ENCODE measurements at places on chromosomes 3 and 15.

DNA sequence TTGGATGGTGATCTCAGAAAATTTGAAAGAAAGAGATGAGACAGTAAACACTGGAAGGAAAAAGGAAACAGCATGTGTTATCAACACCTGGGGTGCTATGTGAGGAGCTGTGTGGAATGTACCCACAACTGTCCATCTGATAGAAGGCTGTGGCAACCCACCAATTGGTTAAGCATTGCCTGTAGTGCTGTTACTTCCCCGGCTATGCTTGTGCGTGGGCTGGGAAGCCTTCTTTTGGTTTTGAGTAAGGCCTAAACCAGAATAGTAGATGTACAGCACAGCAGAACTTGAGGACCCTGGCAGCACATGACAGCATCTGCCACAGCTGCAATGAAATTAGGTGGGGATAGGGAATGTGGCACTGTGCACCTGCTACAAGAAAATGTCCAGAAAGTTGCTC lies 184.5 kb downstream of the FHIT start:
- DNase-seq = no peak

DNA sequence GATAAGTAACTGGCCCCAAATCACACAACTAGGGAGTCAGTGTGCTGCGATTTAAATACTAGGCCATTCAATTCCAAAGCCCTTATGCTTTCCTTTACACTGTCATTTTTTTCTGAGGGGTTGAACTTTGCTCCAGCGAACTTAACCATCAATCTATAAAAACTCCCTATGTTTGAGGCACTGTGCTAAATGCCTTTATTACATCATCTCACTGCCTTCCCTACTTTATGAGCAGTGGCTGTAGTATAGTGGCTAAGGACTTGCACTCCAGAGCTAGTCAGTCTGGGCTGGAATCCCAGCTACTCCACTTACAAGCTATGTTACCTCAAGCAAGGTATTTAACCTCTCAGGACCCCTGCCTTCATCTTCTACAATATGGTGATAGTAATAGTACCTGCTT lies 26.9 kb upstream of the WDR72 start:
- no peak for DNase-seq

GRCh38 chr3:21750831-21751391 lies at the start of gene ZNF385D:
Gene ZNF385D (minus strand): TSS chr3:21751210. CDS start chr3:21750916, 294 bp downstream.
- DNase-seq = peak; percentile 61

DNA sequence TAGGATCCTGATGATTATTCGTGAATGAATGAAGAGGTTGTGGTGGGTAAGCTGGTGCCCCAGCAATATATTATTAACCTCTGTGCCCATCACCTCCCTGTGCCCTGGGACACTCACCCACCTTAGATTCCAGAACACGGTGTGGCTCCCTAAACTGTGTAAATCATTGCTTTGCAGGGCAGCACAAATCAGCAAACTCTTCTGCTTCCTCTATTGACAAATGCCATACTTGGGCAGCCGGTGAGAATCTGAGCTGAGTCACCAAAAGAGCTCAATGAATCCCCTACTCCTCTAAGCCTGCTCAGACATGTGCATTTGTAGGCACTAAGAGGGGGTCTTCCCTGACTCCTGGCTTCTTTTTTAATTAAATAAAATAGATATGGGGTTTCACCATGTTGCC lies 15.7 kb downstream of the UQCC5 start:
- DNase-seq = no peak

DNA sequence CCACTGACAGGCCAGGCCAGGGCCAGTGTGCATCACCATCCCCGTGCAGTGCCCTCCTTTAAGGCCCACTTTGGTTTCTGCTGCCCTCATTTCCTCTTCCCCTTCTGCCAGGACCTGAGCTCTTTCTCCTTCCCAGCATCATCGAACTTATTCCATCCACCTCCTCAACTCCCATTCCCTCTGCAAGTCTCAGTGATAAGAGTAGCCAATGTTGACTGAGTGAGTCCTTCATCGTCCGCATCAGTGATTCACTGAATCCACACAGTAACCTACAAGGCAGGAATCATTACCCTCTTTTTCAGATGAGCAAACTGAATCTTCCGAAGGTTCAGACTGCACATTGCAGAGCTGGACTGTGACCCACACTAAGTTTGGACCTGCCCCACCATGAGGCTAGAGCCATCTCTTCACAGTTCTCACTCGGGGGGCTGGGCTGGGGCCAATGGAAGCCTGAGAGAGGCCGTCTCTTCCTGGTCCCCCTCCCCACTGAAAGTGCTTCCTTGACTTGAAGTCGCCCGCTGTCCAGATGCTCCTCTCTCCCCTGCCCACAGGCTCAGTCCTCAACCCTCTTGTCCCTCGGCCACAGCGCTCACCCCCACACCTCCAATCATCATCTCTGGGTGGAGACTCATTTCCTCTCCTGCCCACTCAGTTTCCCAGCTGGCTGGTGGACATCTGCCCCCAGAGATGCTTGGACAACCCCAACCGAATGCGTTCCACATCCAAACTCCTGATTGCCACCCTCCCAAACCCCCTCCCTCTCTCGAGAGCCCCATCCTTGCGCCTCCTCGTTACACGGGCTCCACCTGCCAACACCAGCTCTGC lies 15.2 kb upstream of the ANPEP start:
- no peak for DNase-seq

DNA sequence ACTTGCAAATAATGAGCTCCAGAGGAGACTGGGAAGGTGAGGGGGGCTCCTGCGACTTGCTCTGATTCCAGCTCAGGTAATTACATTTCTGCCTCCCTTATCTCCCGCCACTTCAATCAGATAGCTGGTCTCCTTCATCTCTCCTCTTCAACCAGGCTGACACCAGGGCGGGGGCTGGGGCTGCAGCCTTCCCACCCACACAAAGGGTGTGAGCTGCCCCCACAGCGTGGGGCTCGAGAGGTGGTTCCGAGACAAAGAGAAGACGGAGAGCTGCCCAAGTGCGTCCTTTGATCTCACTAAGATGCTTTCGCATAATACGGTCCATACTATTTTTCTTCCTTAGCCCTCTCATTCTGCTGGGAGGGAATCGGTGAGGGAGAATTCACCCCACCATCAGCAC lies 139.7 kb downstream of the NSMCE3 start:
- no peak for DNase-seq

- no peak for DNase-seq
These were observed 40.5 kb upstream of the SEC13 start for GRCh38 chr3:10361375-10361774.

GRCh38 chr3:50523279-50523811 lies 19.9 kb upstream of the CACNA2D2 start:
- DNase-seq = no peak

- DNase-seq = no peak
These were observed 159.4 kb upstream of the SNTN start for GRCh38 chr3:63493101-63493500.

DNA sequence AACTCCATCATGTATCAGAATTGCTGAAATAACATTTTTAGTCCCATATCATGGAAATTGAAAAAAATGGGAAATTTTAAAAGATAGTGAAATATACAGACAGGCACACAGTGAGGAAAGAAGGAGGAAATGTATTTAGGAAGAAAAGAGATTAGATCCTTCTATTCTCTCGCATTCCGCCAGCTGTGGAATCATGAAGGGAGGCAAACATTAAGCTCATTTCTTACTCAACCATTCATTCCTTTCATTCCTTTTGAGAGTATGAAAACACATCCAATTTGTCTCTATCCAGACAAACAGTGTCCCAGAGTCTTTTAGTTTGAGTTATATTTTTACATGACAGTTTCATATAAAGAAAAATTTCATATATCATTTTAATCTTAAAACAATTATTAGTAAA lies 52.5 kb upstream of the KCNMB2 start:
- no peak for DNase-seq

- DNase-seq = peak; percentile 13
These were observed 27.9 kb upstream of the RTP1 start for GRCh38 chr3:187169231-187169960.

DNA sequence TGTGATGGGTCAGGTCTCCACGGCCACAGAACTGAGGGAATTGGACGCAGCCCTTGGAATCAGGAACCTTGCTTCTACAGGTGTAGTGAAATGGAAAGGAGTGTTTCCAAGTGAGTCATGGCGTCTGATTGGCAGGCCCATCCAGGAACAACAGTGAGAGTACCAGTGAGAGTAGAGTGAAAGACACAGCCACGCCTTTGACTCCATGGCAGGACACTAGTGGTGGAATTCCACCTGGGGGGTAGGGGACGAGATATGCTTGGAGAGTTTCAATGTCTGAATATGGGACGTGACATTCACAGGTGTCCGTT lies 3.0 kb upstream of the SLC28A1 start:
- DNase-seq = no peak

GRCh38 chr3:149957361-149958125 lies 13.2 kb downstream of the PFN2 start:
- no peak for DNase-seq

DNA sequence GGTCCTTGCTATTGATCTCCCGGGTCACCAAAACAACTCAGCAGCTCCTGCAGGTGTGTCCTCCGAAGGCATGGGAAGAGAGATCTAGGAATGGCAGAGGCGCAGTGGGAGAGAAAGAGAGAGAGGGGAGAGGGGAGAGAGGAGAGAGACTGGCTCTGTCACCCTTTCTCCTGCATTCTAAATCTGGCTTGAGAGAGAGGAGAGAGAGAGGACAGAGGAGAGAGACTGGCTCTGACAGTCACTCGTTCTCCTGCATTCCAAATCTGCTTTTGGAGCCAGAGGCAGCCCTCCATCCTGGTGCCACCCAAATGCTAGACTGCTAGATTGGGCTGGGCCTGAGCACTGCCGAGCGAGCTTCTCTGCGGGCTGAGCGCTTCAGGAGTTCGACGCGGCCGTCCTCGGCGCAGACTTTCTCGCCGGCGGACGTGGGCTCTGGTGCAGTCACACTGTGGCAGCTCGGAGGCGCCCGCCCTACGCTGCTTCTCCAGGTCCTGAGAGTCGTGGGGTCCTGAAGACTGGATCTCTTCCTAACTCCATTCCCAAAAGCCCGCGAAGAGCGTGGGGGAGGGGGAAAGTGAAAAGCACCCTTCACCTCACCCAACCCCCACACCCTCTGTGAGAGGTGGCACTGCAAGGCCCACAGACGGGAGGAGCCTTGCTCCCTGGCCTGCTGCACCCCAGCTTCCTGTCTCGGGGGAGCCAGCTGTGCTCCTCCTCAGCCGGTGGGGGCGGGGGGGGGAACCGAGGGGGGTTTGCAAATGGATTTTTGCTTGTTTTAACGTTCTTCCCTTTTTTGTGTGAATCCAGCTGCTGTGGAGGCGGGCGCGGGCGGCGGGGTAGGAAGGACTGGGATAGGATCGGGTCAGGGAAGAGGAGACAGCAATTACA lies 222.3 kb downstream of the MEIS2 start:
- DNase-seq = no peak

DNA sequence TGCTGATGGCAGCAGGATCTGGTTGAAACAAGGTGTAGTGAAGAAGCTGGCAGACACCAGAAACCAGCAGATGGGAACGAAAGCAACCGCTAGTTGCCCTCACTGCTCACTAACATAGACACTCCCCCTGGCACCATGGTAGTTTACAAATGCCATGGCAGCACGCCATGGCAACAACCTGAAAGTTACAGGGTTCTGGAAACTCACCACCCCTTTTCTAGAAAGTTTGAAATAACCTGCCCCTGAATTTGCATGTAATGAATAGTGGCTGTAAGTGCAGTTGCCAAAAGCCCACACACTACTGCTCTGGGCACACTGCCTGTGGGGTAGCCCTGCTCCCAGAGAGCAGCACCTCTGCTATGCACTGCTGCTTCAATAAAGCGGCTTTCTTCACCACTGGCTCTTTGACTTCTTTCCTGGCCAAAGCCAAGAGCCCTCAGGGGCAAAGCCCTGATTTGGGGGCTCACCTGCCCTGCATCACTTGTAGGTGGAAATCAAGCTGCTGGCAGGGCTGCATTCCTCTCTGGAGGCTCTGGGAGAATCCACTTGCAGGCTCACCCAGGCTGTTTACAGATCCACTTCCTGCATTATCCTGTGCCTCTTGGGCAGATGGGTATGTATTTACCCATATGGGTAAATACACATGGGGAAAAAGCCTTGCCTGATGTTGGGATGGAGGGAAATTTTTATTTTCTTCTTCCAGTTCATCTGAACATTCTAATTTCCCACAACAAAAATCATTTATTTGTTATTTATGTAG lies 2.0 kb upstream of the GP9 start:
- peak; percentile 64 for DNase-seq

- DNase-seq = peak; percentile 56
These were observed 154.3 kb downstream of the ECT2 start for GRCh38 chr3:172904711-172905373.

GRCh38 chr3:16943857-16944256 lies 59.1 kb downstream of the PLCL2 start:
- DNase-seq = no peak

GRCh38 chr3:8970971-8971589 lies 7.8 kb upstream of the RAD18 start:
- peak; percentile 53 for DNase-seq
